ENCODE measurements at places on chromosomes 5 and 9. TPM values are rescaled to one million over a fixed set of nuclear protein-coding genes. Genes with fewer than 3 reads are reported as not detected.
A peak's percentile ranks its signal among the peaks of the same experiment; 100 is the strongest.

Gene GFI1B
- total RNA-seq = 0.06 TPM

Gene ANKRD31
- not detected for total RNA-seq

Gene RAI14
- 64.1 TPM for total RNA-seq

Gene MYMK
- total RNA-seq = not detected

Gene OR1N1
- not detected for total RNA-seq

Gene ZNF618
- 3.7 TPM for total RNA-seq

Gene EDIL3
- total RNA-seq = 56.0 TPM

Gene FRMPD1
- total RNA-seq = 1.1 TPM

DNA sequence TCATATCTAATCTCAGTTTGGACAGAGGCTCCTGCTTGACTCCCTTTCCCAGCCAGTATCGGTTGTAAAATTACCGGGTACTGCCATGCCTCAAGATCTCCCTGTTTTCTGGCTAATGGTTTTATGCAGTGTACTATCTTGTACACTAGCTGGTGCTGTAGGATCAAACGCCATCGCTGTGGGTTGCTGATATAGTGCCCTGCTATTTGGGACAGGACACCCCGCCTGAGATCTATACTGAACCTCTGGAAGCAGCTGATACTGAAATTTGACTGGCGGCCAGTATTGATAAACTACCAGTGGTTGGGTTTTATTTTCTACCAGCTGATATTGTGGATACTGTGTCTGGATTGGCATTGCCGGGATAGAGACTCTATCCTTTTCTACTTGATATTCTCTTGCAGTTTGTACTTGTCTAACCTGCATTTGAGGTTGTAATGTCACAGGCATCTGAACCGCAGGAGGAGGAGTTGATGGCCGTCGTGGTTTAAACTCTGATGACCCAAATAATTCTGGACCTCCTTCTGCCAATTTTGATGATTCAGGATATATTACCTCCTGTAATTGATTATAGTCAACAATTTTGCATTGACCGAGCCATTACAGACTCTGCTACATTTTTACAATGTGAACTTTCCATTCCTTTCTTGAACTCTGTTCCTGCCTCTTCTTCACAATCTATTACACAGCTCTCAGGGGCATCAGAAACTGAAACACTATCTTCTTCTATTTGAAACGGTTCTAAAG lies 112.5 kb upstream of the LARP1 start:
- DNase-seq = peak; percentile 30

DNA sequence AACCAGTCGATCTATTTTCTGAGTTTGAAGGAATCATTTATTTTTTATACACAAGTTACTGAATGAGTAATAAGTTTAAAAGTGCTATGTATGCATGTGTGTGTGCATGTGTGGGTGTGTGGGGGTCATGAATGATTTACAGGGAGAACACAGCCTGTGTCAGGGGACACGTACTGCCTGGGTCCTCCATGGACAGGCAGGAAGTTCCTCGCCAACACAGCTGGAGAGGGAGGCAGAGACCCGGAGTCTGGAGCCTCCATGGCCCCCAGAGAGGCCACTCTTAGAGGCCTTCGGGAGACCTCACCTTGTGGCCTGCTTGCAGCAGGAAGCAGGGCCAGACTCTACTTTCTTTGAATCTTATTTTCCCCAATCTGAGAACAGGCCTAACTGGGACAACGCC lies 144.7 kb downstream of the GABBR2 start:
- no peak for DNase-seq

DNA sequence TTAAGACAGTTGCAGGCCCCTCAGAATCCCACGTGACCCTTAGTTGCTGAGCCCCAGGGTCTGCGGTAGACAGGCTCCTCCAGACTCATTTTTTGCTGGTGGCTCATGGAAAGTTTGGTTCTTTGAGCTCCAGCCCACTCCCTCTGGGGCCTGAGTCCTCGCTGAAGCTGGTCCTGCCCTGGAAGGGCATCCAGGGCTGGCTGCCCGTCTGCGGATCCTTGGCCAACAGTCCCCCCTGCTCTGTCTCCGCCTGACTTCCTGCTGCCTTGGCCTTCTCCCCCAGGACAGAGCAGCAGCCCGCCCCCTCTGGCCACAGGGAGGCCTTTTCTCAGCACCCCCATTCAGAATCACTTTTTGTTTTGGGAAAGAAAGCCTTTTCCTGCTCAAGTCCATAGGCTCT lies 24.4 kb downstream of the SLC6A7 start:
- DNase-seq = no peak

- peak; percentile 5 for DNase-seq
These were observed 11.6 kb upstream of the RETREG1 start for GRCh38 chr5:16628376-16628775.

GRCh38 chr5:77282337-77283027 lies 72.0 kb downstream of the PDE8B start:
- peak; percentile 3 for DNase-seq

DNA sequence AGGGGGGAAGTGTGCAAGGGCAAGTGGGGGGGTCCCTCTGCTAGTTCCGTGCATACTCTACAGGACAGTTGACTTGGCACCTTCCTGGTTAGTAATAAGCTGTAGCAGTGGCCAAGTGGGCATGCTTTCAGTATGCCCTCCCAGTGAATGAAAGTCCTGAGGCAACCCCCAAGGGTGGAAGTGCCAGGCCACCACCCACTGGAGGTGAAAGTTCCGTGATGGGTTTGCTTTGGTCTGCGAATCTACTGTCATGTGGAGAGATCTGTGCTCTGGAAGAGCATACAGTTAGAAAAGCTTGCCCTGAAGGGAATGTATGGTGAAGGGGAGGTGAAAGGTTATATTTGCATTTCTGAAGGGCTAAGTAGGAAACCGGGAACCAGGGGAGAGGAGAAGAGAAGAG lies 10.3 kb downstream of the FXN start:
- no peak for DNase-seq

GRCh38 chr9:106307670-106308069 lies 555.3 kb upstream of the ZNF462 start:
- no peak for DNase-seq

GRCh38 chr9:95004411-95005277 lies 278.1 kb downstream of the AOPEP start:
- peak; percentile 59 for DNase-seq

- no peak for DNase-seq
These were observed 124.0 kb upstream of the TLE4 start for GRCh38 chr9:79447762-79448161.

DNA sequence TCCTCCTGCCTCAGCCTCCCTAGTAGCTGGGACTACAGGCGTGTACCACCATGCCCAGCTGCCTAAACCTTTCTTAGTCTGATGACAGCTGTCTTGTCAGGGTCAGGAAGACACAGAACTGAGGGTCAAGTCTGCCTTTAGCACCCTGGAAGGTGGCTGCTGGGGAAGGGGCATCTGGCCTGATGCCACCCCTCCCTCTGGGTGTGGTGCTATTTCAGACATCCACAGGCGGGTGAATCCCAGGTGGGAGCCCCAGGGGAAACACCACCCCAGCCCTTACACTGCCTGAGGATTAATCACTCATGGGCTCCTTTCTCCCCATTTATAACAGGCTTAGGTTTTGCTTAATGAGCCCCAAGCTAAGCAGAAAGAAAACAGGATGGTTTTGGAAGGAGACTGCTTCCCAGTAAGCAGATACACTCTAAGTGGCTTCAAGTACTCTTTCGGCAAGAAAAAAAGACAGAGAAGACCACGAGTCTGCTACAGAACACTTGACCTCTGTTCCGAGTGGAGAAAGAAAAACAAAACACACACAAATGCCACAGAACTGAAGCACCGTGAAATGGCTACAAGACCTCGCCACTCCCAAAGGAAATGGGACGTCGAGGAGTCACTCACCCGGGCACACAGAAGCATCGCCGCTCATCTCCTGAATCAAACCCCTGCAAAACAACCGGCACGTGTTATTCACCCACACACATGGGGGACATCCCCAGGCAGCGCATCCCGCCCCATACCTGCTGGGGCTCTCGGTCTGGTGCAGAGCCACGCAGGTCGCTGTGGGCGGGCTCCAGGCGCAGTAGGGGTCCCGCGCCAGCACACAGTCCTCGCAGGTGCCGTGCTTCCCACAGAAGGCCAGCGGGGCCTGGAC lies 62.4 kb downstream of the SECISBP2 start:
- DNase-seq = no peak

All from LHCN-M2 (cell line).